ENCODE measurements at places on chromosomes 6 and 20. TPM values are rescaled to one million over a fixed set of nuclear protein-coding genes. Genes with fewer than 3 reads are reported as not detected.

UBD gene
- 2.1 TPM for total RNA-seq

COL19A1 gene
- total RNA-seq: 0.26 TPM

SERINC3 gene
- 85.6 TPM for total RNA-seq

STX11 gene
- 36.0 TPM for total RNA-seq

CRYBG1 gene
- 50.7 TPM for total RNA-seq

OXT gene
- total RNA-seq: 1.8 TPM

TMEM74B gene
- 1.5 TPM for total RNA-seq

RPP40 gene
- 10.8 TPM for total RNA-seq

C20orf144 gene
- 0.17 TPM for total RNA-seq
